ENCODE measurements at places on chromosomes 11 and 22.

- DNase-seq, result no peak
Observed at GRCh38 chr11:120302001-120302805, 22.9 kb upstream of the TLCD5 start.

GRCh38 chr11:45163956-45164575 is 17.6 kb downstream of the PRDM11 start:
- DNase-seq, result no peak

- no peak for DNase-seq
Observed at GRCh38 chr11:130063451-130063850, 6.2 kb upstream of the APLP2 start.

DNA sequence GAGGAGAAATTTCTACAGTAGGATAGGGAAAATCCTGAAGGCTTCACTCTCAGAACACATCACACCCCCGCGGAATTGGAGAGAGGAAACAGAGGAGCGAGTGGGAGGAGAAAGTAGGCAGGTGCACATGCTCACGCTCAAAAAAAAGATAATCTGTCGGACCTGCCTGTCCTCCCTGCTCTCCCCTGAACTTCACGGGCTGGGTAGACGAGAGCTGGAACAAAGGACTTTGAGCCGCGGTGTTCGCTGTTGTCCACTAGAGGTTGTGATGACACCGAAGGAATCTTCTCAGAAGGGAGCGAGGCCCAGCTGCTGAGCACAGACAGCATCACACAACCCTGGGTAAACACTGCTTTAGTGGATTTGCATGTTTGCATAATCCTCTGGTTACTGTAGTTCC is 5.0 kb downstream of the SEZ6L start:
- no peak for DNase-seq

GRCh38 chr22:30159561-30160353 is 79.5 kb downstream of the HORMAD2 start:
- DNase-seq, result no peak

DNA sequence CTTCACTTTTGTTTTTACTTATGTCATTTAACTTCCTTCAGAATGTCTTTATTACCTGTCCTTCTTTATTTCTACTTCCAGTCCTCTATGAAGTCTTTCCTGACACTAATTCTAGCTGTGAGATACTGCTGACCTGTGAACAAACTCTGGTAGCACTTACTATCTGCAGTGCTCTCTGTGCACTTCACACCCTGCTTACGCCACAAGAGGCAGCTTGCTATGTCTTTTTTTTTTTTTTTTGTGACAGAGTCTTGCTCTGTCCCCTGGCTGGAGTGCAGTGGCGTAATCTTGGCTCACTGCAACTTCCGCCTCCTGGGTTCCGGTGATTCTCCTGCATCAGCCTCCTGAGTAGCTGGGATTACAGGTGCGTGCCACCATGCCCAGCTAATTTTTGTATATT is 10.7 kb downstream of the STIM1 start:
- DNase-seq, result no peak

- DNase-seq, result no peak
Observed at GRCh38 chr11:16511116-16512114, 155.1 kb upstream of the SOX6 start.

GRCh38 chr22:39953101-39953500 is 7.1 kb upstream of the TMA7B start:
- DNase-seq, result no peak

GRCh38 chr11:13638422-13638821 is 30.0 kb upstream of the FAR1 start:
- no peak for DNase-seq

DNA sequence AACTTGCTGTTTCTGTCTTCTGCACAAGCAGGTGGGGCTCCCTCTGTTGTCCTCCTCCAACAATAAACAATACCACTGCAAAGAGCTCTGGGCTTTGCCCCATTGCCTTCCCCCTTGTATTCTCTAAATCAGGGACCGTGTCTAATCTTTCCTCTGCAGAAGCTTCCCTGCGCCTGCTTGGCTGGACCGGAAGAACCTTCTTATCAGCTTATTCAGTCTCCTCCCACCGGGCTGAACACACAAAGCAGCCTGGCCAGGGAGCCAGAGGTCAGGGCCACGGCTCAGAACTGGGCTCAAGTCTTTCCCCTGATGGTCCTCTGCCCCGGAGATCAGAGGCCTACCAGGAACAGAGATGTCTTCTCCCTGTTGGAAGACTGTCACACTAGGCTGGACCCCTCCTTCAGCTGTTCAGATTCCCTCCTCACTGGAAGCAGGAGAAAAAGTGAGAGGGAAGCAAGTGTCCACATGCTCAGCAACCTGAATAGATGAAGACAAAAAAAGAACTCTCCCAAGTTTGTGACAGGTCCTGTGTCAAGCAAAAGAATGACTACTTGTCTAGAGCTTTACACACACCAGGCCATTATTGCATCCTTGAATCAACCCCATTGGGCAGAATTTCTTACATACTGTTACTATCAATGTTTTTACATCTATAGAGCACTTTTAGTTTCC is 63.7 kb downstream of the RAB30 start:
- DNase-seq, result peak; percentile 14

DNA sequence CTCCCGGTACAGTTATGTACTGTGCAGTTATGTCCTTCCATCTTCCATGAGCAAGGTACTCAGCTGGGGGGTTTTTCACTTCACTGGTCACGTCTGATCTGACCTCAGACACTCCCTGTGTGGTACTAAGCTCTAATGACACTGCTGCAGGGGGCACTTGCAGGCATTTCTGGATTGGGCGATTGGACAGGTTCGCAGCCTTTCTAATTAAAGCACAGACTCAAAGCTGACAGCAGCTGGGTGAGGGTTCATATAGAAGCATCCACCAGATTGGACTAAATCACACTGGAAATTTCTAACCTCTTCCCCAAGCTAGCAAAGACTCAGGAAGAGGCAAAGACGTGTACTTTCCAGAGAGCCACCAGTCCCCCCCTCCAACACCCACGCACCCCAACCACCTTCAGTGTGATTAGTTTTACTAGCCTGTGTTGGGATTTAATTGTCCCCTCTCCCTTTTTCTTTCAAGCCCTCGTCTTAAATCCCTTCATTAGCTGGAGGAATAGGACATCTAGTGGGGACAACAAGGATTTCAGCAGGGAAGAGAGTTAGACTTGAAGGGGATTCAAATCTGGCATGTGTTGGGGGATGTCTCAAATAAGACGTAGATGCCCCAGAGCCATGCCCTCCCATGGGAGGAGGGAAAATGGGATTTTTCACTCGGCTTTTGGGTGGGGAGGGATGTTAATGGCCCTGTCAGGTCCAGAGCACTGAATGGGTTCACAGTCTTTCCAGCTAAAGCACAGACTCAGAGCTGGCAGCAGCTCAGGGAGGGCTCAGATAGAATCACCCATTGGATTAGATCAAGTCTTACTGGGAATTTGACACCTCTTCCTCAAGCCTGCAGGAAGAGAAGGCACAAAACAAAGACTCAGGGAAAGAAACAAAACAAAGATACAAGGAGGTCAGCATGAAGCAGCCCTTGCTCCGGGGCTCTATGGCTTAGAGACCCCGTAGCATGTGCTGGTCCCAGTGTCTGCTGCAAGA is 10.9 kb downstream of the INS start:
- DNase-seq, result no peak

DNA sequence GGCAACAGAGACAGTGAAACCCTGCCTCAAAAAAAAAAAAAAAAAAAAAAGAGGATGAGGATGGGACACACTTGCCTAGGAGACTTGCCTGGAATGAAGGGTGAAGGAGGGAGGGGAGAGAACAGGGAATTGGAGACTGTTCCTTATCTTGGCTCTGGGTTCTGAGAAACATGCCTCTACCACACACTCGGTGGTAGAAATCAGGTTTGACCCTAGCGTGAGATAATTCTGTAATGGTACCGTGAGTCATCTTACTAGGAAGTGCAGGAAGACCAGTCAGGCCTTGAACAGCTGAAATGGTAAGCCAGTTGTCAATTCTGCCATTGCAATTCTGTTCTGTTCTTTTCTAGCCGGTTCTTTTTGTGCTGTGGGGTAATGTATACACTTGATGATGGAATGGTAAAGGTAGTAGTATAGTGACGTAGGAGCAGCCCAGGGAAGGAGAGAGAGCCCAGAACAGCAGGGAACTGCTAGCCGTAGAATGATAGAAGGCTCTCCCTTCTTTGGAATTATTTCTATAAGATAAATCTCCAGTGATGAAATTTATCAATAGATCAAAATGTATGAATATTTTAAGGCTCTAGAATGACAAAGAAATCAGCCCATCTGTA is 3.9 kb upstream of the AMBRA1 start:
- no peak for DNase-seq

DNA sequence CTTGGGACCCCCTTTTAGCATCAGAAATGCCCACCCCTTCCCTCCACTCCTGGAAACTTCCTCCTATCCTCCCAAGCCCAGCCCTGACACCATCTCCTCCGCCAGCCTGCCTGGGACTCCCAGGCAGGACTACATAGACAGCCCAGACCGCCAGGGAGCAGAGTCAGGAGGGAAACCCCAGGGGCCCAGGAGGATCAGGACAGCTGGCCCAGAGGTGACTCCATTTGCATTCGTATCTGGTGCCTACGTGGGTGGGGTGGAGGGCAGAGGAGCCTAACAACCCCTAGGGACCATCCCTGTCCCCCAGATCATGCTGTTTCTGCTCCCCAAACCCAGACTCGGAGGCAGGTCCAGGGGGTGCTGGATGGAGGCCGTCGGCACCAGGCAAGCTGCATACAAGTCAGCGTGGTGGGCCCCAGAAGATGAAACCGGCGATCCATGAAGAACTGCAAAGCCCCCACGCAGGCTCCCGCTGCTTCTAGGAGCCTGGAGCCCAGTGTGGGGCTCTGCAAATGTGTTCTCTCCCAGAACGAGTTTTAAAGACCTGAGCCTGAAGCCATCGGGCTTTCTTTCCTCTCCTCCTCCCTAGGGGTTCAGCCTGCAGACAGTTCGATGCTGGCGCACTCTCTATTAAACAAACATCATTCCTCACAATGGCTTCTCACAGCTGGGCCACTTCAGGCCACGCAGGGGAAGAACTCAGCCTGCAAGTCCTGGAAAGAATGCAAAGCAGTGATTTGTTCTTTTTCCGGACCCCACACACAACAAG is 1506.8 kb downstream of the BRD1 start:
- DNase-seq, result no peak

DNA sequence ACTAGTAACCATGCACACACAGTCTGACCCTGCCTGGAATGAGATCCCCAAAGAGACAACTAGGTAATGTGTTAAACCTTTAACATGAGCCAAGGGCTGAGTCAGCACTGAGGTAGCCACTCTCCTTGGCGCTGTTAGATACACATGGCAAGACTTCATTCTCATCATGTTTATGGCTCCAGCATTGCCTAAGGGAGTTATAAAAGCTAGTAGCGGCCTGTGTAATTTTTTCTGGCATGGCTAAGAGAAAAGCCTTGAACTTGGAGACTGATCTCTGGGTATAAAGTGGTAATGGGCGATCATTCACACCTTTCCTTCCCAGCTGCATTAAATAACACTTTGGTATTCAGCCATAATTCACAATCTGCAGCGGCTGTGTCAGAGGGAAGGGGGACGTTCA is 779.7 kb upstream of the LRRC4C start:
- no peak for DNase-seq

DNA sequence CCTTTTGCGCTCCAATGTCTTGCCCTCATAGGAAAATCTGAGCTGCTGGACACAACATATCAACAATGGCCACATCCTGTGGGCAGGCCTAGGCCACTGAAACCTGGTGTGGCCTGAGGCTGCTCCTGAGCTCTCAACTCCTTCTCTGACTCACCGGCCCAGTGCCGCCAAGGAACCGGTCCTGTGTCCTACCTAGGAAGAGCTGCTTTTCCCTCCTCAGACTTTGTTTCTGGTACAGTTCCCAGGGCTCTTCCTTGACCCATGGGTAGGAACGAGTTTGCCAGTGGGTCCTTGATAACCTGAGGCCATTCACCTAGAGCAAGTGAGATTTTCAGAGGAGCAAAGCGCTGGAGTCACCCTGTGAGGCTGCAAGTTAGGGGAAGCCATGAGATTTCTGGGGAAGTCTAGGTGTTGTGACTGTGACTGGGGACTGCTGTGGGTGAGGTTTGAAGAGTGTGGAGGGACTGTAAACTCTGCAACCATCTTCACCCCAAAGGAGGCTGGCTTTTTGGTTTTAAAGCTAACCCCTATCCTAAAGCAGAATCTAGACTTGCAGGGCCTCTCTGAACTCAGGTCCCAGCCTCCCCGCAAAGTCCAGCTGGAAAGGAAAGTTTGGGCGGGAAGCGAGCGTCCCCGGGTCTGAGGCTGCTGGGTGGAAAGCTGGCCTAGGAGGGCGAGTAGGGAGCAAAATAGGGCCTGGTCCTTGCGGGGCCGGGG is 12.0 kb upstream of the PAX6 start:
- no peak for DNase-seq

- DNase-seq, result no peak
Observed at GRCh38 chr11:94142308-94143281, 14.0 kb downstream of the PANX1 start.

DNA sequence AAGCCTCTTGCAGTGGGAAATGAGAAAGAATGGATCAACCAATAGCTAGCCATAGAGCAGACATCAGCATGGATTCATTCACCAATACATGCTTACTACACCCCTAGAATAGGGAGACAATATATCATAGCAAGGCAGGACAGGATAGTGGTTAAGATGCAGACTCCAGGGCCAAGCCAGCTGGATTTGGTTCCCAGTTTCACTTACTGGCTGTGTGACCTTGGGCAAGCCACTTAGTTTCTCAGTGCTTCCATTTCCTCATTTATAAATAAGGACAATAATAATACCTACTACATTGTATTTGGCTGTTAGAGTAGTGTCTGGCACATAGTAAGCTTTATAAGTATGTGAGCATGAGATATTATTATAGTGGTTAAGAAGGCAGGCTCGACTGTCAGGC is 7.1 kb downstream of the DCHS1 start:
- no peak for DNase-seq

DNA sequence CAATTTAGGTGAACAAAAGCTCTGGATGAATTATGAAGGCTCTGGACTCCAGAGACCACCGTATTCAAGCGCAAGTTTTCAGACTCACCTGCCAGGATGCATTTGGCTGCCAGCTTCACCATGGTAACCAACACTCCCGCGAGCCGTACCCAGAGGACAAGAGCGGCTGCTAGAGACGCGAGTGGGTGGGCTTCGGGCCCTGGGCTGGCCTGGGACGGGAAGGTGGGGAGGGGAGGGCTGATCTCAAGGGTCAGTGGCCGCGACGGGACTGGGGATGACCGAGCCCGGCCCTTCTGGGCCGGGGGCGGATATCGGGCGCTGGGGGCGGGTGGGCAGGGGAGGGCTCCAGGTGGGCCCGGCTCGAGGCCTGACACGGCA is 344 bp downstream of the IFT27 start:
- DNase-seq, result peak; percentile 53

- no peak for DNase-seq
Observed at GRCh38 chr11:62921573-62922188, 518 bp upstream of the CHRM1 start.

GRCh38 chr11:121482231-121483129 is 29.7 kb upstream of the SORL1-AS1 start:
- DNase-seq, result peak; percentile 80

Data from CD4-positive, alpha-beta T cell treated with Interleukin-6 for 4 hours (primary cell).